Activated CD4-positive, alpha-beta T cell treated with anti-CD3 and anti-CD28 coated beads, Interleukin-2, amount 50 U/mL, for 48 hours (primary cell): ENCODE measurements at places on chromosomes 5 and 9.
A peak's percentile ranks its signal among the peaks of the same experiment; 100 is the strongest.

- DNase-seq: no peak
Observed at GRCh38 chr5:97406946-97407676, 224.1 kb upstream of the RIOK2 start.

- DNase-seq: no peak
Observed at GRCh38 chr5:128695791-128696530, 157.9 kb upstream of the FBN2 start.

GRCh38 chr5:140966293-140967225 lies at the start of gene PCDHAC2:
Gene PCDHAC2, plus strand, starts transcription at chr5:140966476. Its CDS starts 291 bp downstream, at chr5:140966767.
- no peak for DNase-seq

DNA sequence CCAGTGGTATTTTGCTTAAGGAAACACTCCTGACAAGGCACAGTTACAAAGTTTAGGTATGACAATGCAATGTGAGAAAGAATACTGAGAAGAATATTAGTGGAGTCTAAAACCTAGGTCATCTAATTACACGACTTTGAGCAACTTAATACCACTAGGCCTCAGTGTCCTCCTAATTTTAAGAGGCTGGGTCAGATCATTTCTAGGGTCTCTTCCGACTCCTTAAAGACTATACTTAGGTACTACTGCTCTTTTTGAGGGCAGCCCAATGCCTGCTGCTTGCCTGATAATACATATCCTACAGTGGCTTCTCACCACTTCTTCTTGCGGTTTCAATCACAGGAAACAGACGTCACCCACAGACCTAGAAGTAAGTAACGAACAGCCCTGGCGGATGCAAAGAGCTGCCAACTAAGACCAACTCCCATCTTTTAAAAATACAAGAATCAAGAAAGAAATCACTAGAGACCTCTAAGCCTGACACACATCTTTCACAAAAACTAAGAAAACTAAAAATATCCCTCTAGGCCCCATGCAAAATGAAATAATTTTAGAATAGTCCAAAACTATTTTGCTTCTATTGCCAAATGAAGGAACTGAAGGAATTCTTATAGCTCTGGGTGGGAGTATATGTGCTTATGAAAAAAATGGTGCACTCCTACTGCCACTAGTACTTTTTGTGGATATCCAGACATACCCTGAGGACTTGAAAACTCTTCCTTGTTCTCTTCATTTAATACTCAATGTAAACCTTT lies 13.1 kb downstream of the DIAPH1 start:
- DNase-seq: peak; percentile 43

GRCh38 chr9:133821601-133822429 lies 83.7 kb upstream of the SARDH start:
- DNase-seq: no peak

DNA sequence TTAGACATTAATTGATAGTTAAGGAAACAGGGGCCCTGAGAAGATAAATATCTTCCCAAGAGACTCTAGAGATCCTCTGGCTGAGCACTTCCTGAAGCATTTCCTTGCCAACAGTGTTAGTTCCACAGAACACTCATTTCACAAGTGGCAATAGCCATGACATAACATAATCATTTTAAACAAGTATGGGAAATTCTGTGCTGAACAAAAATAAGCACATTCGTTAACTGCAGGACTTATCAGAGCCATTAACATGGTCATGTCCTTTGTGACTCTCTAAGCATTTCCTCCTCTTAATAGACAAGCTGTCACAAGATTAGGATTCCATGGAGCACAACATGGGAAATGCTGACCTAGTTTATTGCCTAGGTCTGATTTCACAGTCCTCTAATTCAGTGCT lies 184.9 kb downstream of the SNX18 start:
- DNase-seq: no peak
